ENCODE measurements at places on chromosomes 3 and 15.

DNA sequence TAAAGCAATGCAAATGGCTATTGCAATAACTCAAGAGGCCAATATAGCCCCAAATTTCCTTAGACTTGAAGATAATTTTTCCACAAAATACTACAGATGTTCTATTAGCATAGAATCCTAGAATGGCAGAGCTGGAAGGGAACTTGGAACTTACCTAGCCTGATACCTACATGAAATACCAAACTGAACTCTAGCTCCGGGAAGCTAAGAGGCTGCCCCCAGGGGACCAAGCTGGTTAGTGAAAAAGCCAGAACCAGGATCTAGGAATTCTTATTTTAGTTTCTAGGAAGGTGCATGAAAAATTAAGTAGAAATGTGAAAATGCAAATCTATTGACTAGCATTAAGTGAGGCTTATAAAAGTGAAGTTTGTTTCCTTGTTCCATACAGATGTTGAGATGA is 256.0 kb upstream of the CBLB start:
- no peak for DNase-seq

GRCh38 chr3:78101384-78101783 is 1061.5 kb downstream of the ROBO2 start:
- DNase-seq: no peak

GRCh38 chr15:35271371-35272043 is 186.4 kb upstream of the NANOGP8 start:
- DNase-seq: no peak

- no peak for DNase-seq
Observed at GRCh38 chr3:16334909-16335308, 69.9 kb downstream of the OXNAD1 start.

- no peak for DNase-seq
Observed at GRCh38 chr3:59876533-59877062, 826.8 kb upstream of the CFAP20DC start.

DNA sequence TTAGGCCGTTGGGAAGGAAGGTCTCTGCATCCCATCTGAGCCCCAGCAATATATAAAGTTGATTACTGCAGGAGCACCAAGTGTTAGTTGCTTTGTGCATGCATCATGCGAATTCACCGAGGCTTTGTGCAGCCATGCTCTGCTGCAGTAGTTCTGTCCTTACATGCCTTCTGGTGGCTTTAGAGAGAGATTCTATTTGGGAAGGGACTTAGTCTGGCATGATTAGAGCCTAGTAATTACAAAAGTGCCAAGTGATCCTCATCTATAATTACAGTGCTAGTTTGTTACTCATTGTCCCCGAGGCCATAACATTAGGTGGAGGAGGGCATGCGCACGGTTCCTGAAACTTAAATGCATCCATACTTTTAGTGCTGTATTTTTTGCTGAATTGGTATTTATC is 353.6 kb downstream of the CNTN4 start:
- no peak for DNase-seq

DNA sequence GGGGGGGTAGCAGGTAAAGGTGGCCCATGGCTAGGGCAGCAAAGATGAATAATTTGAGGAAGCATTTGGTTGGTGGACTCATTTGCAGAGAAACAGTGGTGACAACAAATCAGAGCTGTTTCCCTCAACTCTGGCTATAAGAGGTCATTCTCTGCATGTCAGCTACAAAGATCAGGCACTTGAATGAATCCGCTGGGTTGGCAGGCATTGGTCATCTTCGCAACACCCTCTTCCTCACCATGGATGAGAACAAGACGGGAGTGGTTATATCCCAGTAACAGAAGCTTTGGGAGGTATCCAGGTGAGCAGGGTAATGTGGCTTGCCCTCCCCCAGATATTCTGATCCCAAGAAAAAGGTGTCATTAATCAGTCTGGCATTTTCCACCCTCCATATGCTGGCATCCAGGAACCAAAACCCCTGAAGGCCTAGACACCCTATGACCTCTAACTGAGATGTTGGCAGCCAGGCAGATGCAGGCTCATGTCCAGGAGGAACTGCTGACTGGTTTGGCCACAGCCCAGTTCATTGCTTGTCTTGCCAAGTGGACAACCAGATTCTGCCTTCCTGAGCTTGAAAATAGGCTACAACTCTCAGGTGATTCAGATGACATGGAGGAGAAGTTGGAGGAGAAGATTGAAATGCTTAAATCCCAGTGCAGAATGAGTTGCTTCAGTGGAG is 108.9 kb upstream of the TRIM42 start:
- no peak for DNase-seq

- DNase-seq: no peak
Observed at GRCh38 chr3:122395582-122395981, 11.6 kb downstream of the FAM162A start.
